ENCODE measurements at places on chromosomes 5 and 9.

DNA sequence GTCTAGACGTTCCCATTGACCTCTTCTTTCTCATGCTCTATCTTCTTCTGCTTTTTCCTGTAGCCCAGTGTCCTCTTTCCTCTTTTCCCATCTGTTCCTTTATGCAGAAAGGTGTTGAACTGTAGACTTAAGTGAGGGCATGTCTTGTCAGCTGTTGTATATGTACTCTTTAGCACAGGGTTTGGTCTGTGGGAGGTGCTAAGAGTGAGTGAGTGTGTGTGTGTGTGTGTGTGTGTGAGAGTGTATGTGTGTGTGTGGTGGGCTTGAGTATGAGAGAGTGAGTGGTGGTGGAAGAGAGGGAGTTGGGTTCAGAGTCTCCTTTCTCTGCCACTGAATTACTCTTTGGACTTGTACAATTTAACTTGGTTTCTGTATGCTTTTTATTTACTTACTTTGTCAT, 10.3 kb upstream of the ROPN1L start:
- no peak for DNase-seq

GRCh38 chr9:105319202-105319813, 74.9 kb downstream of the SLC44A1 start:
- no peak for DNase-seq

GRCh38 chr5:103010168-103010567, 109.8 kb downstream of the GIN1 start:
- DNase-seq: no peak

- DNase-seq: no peak
These were observed 203.7 kb upstream of the NREP start for GRCh38 chr5:111960476-111961215.

DNA sequence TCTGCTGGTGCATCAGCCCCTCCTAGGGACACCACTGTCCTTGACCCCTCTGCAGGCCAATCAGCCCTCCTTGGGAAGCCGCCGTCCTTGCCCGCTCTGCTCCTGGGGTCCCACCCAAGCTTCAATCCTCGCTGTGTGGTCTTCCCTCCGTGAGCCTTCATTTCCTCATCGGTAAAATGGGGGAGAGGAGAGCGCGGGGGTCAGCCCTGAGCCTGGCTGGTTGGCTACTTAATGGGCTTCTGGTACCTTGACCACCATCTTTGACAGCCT, 12.7 kb upstream of the SLC2A6 start:
- no peak for DNase-seq

DNA sequence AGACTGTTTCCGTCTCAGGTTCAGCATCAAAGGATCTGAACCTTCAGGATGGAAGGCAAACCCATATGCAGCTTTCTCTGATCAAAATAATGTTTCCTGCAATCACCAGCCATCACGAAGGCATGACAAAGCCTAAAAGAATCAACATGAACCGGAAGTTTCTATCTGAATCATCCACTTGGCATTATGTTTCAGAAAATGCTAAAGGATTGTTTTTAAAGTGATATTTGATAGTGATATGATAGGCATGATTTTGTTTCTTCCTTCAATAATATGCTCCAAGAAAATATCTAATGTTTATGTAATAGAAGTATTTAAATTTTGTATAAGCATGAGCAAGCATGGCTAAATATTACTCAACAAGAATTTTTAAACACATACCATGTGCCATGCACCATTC, 219.6 kb downstream of the PLK2 start:
- DNase-seq: no peak

- peak; percentile 76 for DNase-seq
These were observed 1.3 kb downstream of the ANXA1 start for GRCh38 chr9:73152953-73153352.

DNA sequence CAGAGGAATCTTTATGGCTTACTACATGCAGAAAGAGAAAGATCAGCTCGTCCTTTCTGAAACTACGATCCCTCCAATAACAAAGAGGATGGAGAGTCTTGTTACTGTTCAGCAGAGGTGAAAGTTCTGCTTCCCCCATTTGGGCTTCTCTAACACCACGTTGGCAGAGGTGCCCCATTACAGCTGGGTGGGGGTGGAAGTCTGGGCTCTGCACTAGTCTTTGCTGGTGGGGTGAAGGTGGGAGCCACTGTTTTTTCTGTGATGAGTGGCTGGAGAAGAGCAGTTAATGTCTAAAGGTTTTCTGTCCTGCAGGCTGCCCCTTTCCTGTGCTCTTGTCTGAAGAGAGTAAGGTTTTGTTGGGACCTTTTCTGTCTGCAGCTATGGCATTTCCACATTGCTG, 64.7 kb upstream of the OTULINL start:
- DNase-seq: no peak

- no peak for DNase-seq
These were observed 213.4 kb upstream of the DMAC1 start for GRCh38 chr9:8012986-8013385.

DNA sequence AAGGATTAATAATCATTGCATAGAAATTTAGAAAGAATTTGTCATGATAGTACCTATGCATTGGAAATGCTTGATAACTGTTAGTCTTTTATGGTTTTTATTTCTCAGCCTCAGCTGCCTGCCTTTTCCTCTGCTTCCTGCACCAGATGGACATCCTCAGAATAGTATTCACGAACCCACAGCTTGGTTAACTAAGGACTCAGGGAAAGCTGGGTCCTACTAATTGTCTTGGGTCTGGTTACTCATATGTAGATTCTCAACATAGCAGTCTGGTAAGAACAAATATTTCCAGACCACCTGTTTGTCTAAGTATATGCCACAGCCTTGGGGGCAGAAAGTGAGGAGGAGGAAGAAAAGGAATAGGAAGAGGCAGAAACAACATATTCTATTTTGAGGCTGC, 464.5 kb upstream of the SMARCA2 start:
- no peak for DNase-seq

DNA sequence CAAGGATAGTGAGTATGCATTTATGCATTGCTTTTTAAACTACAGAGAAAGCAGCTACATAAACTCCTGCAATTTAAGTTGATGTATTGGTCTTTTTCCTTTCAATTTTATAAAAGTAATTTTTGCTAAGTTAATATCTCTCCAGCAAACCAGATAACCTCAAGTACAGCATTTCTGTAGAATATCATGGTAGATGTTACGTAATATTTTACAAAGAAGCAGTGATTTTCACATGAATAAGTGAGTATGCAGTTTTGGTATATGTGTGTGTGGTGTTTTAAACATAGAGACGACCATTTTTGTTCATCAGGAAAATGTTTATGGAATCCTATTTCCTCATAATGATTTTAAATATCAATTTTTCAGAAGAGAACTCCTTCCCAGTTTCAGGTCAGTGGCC, 118.9 kb downstream of the INSYN2B start:
- DNase-seq: no peak

DNA sequence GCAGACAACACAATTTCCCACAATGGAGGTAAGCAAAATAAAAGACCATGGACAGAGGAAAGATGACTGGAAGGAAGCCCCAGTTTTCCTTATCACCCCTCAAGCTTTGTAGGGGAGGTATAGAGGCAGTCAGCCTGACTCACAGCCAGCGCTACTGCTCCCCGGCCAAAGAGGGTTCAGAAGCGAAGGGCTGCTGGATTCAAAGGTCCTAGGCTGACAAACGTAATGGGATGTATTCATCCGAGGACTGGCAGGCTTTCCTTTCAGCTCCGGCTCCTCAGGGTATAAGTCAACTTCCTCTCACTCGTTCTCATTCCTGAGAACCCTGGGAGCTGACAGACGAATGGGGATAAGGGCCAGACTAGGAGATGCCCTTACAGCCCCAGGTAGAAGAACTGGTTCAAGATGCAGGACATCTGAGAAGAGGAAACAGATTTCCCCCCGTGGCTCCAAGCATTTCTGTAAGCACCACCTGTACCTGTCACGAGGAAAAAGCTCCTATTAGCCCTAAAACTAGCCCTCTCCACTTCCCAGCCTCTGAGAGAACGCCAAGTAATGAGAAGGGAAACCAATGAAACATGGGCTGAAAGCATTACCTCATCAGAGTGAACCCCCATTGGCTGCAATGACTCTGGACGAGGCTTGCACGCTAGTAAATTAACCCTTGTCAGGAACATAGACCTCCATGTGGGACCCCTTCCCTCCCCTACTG, 22.1 kb upstream of the FAM13B start:
- DNase-seq: no peak

GRCh38 chr5:58687595-58687994, 104.7 kb downstream of the RAB3C start:
- no peak for DNase-seq

DNA sequence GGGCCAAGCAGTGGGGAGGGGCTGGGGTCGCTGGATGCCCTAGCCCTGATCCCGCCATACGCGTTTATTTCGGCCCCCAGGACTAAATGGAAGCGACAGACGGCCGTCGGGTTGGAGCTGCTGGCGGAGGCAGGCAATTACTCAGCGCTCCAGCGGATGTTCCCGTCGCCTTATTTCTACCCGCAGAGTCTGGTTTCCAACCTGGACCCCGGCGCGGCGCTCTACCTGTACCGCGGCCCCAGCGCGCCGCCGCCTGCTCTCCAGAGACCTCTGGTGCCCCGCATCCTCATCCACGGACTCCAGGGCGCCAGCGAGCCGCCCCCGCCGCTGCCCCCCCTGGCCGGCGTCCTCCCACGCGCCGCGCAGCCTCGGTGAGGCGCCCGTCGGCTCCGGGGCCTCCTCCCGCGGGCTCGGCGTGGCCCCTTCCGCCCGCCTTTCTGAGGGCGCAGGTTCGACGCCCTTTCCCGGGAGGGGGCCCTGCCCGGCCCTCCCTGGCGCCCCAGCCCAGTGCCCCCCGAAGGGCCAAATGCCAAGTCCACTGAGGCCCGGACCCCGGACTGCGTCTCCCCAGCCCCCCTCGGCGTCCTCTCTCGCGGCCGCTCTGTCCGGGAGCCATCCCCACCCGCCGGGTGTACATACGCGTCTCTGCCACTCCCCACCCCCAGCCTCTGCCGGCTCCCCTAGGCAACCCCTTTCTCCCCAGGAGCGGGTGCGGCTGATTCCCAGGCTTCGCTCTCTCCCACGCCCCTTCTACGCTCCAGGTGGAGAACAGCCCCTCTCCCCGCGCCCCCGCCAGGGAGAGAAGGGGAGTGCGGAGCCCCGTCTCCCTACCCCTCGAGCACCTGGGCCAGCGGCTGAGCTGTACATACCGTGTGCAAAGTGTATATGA, 7.0 kb downstream of the BARHL1 start:
- DNase-seq: no peak

GRCh38 chr5:67214036-67214435, 17.4 kb upstream of the CD180 start:
- DNase-seq: no peak

- DNase-seq: no peak
These were observed 177.3 kb downstream of the RAB3C start for GRCh38 chr5:58760222-58760621.

DNA sequence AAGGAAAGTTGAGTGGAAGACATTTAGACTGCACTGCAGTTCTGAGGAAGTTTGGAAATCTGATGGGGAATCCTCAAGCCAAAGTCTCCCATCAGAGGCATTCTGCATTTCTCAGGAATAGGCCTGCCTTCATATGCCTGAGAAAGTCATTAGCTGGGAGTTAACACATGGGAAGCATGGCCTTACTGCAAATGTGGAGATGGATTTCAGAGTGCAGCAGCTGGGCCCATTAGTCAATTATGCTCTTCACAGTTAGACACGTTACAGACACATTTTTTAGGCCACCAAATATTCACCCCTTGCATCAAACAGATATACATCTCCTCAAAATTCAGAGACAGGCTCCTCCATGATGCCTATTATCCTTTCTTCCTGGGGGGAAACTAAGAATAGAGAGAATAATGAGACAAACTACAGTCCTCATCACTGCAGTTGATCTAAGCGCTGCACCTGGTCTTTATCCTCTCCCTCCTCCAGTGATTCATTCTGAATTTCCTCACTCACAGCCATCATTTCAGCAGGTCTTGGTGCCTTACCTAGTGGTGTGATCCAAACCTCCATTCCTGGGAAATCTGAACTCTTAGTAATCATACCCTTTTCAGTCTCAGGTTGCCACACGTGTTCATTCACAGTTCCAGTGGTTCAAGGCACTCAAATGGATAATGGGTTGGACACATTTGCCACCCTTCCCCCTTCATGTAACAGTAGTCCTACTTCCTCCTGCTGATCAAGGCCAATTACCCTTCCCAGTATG, 47.9 kb upstream of the PPP2CA start:
- DNase-seq: no peak

DNA sequence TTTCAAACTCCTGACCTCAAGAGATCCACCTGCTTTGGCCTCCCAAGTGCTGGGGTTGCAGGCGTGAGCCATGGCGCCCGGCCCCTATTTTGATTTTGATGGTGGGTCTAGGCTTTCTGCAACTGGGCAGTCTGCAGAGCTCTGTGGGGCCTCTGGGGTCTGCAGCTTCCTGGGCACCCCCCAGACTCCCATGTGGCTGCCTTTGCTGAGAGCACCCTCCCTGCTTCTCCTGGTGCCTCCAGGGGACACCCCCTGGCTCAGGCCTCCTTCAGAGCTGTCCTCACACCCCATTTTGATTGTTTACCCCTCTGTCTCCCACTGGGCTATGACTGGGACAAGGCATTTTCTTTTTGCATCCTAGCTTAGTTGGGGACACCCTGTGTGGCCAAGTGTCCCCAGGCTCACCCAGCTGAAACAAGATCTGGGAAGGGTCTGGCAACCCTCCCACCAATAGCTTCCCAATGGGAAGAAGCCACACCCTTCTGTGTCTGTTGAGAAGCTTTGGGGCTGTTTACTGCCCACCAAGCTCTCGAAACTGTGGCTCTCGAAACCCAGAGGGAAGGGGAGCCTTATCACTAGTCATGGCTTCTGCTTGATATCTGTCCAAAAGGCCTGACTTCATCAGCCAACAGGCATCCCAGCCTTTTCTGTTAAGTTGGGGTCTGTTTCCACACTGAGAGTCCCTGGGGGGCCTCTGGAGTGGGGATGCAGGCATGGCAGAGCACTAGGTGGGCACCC, 204.4 kb upstream of the IER5L start:
- DNase-seq: no peak

GRCh38 chr5:1522601-1523479, 920 bp downstream of the LPCAT1 start:
- no peak for DNase-seq

DNA sequence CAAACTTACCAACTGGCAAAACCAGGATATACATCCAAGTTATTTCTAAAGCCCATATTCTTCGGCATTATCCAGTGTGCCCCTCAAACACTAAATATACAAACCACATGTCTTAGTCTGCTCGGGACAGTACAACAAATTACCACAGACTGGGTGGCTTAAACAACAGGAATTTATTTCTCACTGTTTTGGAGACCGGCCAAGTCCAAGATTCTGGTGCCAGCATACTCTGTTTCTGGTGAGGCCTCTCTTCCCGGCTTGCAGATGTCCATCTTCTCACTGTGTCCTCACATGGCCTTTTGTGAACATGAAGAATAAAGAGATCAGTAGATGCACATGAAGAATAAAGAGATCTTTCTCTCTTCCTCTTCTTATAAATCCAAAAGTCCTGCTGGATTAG, 12.9 kb upstream of the SLCO6A1 start:
- DNase-seq: no peak

GRCh38 chr5:33725806-33726205, 166.0 kb downstream of the ADAMTS12 start:
- no peak for DNase-seq

DNA sequence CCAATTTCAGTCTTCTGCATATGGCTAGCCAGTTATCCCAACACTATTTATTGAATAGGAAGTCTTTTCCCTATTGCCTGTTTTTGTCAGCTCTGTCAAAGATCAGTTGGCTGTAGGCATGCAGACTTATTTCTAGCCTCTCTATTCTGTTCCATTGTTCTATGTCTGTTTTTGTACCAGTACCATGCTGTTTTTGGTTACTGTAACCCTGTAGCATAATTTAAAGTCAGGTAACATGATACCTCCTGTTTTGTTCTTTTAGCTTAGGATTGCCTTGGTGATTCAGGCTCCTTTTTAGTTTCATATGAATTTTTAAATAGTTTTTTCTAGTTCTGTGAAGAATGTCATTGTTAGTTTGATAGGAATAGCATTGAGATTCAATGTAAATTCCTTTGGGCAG, 104.9 kb upstream of the SLCO6A1 start:
- no peak for DNase-seq

Measured in activated CD4-positive, alpha-beta T cell treated with anti-CD3 and anti-CD28 coated beads, Interleukin-2, Interleukin-4, amounts not matched to agents 100 ng/mL and 50 ng/mL, durations not matched to agents 16 hours and 8 hours (primary cell).